Activated CD8-positive, alpha-beta memory T cell treated with anti-CD3 and anti-CD28 coated beads for 1 hour (primary cell): ENCODE measurements at places on chromosomes 5 and 9.

GRCh38 chr9:77935974-77936373, 95.6 kb downstream of the GNAQ start:
- DNase-seq, result no peak

DNA sequence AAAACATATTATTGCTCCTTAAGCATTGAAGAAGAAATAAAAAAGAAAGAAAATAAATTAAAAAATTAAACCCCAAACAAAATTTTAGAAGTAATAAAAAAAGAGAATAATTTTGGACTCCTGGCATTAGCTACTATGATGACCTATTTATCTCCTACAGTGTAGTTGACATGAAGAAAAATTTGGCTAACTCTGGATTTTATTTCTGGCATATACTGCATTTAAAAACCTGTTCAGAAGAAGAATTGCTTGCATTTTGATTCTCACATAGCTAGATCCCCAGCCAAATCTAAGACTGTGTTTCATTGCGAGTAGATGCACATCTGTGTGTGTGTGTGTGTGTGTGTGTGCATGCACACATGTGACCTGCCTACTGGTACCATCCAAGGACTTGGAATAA, 30.1 kb upstream of the GABRG2 start:
- no peak for DNase-seq

- DNase-seq, result no peak
These were observed 638.6 kb downstream of the SEMA5A start for GRCh38 chr5:8907168-8907868.

GRCh38 chr9:107306308-107306707, 23.2 kb downstream of the RAD23B start:
- DNase-seq, result no peak

- no peak for DNase-seq
These were observed 6.8 kb upstream of the TOR2A start for GRCh38 chr9:127741831-127742434.

DNA sequence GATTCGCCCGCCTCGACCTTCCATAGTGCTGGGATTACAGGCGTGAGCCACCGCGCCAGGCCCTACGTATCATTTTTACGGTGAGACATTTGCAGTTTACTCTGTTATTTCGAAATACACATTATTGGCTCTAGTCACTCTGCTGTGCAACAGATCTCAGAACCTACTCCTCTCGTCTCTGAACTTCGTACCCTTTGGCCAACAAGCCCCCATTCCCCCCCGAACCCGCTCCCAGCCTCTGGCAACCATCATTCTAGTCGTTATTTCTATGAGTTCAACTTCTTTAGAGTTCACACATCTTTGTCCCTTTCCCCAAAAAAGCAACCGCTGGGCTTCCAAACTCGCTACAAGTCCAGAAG, 735 bp downstream of the PTGR1 start:
- DNase-seq, result no peak

- no peak for DNase-seq
These were observed 69.1 kb upstream of the NREP start for GRCh38 chr5:111826064-111826463.

DNA sequence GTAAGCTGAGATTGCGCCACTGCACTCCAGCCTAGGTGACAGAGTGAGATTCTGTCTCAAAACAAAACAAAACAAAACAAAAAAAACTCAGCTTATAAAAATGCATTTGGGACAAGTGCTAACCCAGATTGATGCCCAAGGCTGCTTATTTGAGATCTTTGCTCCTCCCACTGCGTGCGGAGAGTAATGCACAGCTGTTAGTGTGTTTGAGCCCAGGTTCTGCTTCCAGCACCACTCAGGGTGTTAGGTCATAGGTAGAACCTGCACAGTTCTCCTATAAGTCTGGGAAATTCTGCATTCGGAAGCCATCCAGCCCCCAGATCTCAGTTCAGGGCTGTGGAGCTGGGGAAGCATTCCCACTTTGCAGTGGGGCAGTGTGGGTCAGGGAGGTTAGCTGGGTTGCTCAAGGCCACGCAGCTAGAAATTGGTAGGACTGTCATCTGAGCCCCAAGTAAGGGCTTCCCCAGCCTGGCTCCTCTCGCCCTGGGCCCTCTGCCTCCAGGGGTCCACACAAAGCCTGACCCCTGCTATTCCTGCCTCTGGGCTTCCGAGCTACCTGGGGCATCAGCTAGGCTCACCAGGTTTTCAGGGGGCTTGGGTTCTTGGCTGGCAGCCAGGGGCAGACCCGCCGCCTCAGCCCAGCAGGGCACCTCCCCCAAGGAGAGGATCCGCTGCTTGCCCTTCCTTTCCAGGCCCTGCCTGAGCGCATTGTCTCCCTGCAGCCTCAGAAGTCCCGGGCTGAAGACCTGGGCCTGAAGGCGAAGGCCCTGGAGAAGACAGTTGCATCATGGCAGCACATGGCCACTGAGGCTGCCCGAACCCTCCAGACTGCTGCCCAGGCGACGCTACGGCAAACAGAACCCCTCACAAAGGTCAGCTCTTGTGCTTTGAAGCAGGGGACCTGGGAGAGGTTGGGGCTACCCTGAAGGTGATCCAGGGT, 17.6 kb upstream of the AIF1L start:
- DNase-seq, result no peak

DNA sequence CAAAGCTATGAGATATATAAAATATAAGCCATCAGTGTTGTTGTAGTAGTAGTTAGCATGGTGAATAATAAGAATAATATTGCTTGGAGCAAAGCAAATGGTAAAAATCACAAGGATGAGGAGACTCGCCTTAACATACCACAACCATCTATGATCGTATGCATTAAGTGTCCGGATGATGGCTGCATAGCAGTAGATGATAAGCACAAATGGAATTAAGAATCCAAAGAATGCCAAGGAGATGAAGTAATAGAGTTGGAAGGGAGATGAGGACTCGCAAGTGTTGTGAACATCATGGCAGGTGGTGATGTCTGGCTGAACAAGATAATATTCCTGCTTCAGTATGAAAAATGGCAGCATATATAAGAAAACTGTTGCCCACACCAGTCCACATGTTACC, 5.5 kb downstream of the F2RL2 start:
- DNase-seq, result no peak

DNA sequence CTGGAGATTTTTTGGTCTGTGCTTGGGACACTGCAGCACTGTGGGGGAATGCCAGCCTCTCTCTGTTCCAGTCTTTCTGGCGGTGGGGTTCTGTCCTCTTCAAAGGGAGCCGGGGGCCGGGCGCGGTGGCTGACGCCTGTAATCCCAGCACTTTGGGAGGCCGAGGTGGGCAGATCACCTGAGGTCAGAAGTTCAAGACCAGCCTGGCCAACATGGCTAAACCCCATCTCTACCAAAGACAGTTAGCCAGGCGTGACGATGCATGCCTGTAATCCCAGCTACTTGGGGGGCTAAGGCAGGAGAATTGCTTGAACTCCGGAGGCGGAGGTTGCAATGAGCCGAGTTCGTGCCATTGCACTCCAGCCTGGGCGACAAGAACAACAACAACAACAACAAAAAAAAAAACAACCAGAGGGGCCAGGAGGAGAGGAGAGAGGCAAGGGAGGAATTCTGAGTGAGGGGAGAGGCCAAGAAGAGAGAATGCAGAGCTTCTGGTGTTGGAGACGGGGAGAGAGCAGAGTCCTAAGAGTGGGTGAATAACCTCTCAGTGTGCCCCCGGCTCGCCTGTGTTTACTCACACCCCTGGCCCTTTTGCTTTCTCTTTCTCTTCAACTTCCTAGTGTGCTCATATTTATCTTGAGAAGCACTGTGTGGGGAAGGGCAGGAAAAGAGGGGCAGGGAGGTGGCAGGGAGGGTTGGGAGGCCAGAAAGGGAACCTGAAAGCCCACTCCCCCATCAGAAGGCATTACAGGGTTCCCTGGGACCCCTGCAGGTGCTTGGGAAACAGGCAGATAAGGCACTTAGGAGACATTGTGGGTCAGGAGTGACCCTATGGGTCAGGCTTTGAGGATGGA, 3.2 kb upstream of the SET start:
- DNase-seq, result no peak

- no peak for DNase-seq
These were observed 24.9 kb downstream of the NEK6 start for GRCh38 chr9:124282442-124283227.

DNA sequence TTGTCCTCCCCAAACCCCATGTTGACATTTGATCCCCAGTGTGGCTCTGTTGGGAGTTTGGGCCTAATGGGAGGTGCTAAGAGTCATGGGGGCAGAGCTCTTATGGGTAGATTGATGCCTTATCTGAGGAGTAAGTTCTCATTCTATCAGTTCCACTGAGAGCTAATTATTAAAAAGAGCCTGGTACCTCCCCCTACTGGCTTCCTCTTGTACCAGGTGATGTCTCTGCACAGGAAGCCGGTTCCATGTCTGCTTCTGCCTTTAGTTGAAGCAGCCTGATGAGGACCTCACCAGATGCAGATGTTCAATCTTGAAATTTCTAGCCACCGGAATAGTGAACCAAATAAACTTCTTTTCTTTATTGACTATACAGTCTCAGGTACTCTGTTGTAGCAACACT, 10.8 kb downstream of the GABRB2 start:
- DNase-seq, result no peak

- no peak for DNase-seq
These were observed 38.6 kb upstream of the SNX2 start for GRCh38 chr5:122736086-122736845.

DNA sequence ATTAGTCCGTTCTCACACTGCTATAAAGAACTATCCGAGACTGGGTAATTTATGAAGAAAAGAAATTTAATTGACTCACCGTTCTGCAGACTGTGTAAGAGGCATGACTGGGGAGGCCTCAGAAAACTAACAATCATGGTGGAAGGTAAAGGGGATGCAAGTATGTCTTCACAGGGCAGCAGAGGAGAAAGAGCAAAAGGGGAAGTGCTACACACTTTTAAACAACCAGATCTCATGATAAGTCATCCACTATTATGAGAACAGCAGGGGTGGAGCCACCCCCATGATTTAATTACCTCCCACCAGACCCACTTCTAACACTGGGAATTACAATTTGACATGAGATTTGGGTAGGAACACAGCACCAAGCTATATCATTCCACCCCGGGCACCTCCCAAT, 26.6 kb downstream of the FST start:
- no peak for DNase-seq

DNA sequence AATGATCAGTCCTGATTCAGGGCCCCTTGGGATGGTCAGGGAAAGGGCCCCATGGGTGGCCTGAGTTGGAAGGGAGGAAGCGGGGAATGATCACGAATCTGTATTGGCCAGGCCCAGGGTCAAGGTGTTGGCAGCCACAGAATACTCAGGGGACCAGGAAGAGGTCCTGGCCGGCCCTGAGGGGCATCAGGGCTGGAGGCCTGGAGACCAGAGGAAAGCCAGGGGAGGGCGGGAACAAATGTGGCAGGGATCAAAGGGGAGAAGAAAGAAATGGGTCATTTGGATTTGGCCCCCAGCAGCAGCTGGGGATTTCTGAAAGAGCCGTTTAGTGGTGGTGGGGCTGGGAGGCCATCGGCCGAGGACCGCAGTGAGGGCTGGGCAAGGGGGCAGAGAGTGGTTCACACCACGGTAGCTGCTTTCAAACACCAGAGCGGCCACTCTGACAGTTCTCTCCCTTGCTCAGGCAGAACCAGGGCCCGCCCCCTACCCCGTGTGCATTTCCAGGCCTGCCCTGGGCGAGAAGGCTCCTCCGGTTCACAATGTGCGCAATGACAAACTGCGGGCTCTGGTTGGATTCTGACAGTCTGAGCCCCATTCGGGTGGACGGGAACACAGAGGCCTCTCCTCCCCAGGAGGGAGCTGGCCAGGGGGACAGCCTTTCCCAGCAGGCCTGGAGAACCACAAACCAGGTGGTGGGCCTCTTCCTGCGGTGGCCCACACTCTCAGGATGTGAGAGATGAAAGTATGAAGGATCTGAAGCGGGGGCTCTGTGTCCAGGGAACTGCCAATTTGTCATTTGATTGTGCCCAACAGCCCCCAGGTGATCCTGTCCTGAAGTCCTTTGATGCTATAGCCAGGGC, 220.3 kb upstream of the IER5L start:
- DNase-seq, result no peak

DNA sequence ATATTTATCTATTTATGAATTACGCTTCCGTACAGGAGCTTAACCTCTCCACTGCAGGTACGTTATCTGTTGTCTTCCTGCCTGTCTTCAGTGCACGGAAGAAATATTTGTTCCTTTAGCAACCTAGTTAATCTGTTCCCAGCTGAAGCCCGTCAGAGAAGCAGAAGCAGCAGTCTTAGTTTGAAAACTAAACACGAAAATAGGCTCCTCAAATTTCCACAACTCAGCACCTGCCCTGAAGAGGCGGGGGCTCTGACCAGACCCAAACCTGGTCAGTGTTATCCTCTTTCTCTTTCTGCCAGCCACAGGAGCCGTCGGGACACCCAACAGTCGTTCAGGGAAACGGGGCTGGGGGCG, 462 bp downstream of the NUDCD2 start:
- no peak for DNase-seq

- no peak for DNase-seq
These were observed 258.1 kb downstream of the SYK start for GRCh38 chr9:91059713-91060112.

- DNase-seq, result no peak
These were observed at the start of gene EGFLAM for GRCh38 chr5:38258319-38259061. Gene EGFLAM (plus strand): TSS chr5:38258559. CDS start chr5:38258755, 196 bp downstream.

- no peak for DNase-seq
These were observed 11.2 kb downstream of the KLHL9 start for GRCh38 chr9:21324047-21324446.

GRCh38 chr5:134594797-134595457, 37.7 kb downstream of the SAR1B start:
- no peak for DNase-seq

DNA sequence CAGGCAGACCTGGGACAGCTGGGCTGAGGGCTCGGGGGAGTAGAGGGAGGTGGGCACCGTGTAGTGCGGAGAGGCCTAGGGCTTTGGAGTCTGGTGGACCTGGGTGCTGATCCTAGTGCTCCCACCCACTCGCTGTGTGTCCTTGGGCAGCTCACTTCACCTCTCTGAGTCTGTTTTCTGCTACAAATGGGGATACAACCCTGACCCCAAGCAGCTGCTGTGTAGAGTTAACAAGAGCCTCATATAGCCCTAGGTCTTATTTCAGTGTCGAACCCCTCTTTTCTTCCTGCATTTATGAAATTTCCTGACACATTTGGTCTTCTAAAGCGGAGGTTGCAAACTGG, 16.4 kb downstream of the ERGIC1 start:
- DNase-seq, result no peak

GRCh38 chr5:180599590-180599914, 8.3 kb upstream of the SCGB3A1 start:
- DNase-seq, result no peak
